ENCODE measurements at places on chromosomes 6 and 20.
A peak's percentile ranks its signal among the peaks of the same experiment; 100 is the strongest.

DNA sequence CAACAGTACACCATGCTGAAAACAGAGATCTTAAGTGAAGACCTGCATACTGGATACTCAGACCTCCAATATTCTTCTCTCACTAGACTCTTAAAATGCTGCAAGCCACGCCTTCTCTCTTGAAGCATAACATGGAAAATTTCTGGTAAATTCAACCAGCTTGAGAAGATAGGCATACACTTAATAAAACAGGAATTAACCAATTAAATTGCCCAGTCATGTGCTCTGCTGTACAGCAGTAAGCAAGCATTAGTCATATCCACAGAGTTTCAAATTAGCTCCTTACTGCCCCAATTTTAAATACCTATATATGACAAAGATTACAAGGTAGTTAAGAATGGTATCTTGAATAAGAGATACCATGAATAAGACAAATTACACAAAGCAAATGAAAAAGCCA is 53.8 kb downstream of the C6orf58 start:
- no peak for DNase-seq

DNA sequence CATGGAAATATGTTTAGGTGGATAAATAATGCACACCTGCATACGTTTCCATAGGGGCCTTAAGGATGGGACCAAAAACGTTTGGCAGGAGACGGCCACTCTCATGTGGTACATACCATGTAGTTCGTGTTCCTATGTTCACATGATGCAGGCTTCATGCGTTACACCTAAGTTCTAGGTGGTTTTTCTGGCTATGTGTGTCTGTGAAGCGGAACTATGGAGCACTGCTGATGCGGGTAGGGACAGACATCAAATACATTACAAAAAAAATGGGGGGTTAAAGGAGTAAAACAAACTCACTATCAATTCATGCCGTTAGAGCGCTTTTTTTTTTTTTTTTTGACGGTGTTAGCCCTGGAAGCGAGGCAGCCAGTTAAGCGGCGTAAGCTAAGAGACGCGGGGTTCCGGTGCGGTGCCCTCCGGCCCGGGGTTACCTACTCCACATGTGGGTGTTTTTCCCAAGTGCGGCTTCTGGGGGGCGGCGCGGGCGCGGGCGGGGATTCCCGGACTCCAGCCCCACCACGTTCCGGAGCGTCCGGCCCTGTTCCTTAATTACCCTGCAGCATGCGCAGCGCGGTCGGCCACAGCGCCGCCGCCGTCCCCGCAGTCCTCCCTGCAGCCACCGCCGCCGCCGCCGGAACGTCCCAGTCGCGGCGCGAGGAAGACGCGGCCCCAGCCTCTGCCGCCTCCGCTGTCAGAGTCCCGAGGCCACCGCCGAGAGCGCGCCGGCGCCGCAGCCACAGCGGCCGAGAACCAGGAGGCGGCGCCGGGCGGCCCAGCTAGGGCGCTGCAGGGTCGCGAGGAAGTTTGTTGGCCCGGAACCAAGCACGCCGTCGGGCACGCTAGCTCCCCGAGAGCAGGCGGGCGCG is 648 bp downstream of the COL19A1 start:
- peak; percentile 84 for DNase-seq

- DNase-seq = no peak
These were observed 51.3 kb downstream of the GCLC start for GRCh38 chr6:53493635-53494025.

GRCh38 chr6:43570876-43571441 is 4.9 kb downstream of the XPO5 start:
- no peak for DNase-seq

DNA sequence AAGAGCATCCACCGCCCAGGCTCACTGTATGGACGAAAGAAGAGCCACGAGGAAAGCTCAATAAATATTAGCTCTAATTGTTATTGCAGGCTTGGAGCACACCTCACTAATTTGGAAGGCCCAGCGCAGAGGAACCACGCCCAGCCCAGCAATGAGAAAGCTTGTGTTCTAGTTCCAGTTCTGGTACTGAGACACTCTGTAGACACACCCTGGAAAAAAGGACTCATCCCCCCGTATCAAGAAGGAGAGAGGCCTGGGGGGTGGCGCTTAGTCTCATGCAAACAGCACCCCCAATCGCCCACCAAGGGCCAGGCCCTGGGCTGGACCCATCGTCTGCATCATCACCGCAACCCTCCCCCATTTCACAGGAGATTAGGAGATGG is 156.9 kb downstream of the BMP7 start:
- no peak for DNase-seq

DNA sequence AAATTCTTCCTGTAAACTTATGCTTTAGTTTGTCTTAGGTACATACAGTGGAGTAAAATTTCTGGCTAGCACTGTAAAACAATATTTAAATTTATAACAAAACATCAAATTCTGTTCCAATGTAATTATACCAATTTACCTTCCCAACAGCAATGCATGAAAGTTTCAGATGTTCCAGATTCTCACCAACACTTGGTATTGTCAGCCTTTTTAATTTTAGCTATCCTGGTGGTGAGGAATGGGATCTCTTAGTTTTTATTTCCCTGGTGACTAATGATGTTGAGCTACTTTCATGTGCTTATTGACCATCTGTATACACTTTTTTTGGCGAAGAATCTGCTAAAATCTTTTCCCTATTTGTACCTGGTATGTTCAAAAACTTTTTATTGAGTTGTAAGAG is 76.1 kb upstream of the PHACTR1 start:
- no peak for DNase-seq

- DNase-seq = peak; percentile 81
These were observed 691 bp downstream of the ASF1A start for GRCh38 chr6:118894425-118895260.

GRCh38 chr20:8431538-8432434 is 299.7 kb downstream of the PLCB1 start:
- no peak for DNase-seq

- DNase-seq = no peak
These were observed 11.0 kb upstream of the TPD52L1 start for GRCh38 chr6:125142618-125143017.

DNA sequence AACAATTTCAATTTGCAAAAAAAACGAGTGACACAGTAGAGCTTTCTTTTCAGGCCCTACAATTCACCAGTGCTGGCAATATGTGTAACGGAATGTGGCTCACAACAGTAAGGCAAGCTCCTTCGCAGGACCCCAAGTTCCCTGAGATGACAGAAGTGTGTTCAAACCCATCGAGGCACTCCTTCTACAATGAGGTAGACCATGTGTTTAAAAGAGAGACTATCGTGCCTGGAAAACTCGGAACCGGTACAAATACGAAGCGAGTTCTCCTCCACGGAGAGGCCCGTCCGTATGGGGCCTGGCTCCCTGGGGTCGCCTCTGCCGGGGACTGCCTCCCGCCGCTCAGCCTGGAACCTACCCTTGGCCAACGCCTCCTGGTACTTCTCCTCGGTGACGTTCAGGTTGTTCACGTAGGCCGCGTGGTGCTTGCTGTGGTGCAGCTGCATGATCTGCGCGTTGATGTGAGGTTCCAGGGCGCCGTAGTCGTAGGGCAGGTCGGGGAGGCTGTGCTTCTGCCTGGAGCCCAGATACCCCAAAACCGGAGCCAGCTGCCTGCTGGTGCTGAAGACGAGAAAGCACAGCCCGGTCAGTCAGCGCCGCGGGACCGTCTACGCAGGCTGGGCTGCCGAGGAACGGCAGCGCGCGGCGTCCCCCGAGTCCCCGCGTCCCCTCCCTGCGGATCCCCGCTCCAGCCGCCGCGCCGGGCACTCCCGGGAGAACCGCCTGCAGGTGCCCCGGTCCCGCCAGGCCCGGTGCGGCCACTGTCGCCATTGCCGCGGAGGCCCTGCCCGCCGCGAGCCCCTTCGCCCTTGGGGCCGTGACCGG is 526 bp downstream of the SOD2 start:
- peak; percentile 76 for DNase-seq

- no peak for DNase-seq
These were observed 144.5 kb upstream of the MCHR2 start for GRCh38 chr6:100138346-100139022.

DNA sequence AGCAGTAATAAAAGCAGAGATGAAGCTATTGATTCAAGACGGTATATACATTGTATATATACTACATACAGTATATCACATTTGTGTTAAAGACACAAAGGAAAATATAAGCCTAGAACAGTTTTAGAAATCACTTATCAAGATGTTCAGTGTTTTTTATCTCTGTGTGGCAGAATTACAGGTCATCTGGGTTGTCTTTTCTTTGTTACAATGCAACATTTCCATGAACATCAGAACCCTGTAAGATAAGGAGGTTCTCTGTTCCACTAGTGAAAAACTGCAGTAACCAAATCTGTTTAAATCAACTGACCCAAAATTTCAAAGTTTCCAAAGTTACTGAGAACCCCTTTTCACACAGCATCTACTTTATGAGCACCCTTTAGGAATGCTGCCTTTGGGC is 42.2 kb downstream of the B4GALT5 start:
- no peak for DNase-seq
